ENCODE measurements at places on chromosomes 1 and 21. TPM values are rescaled to one million over a fixed set of nuclear protein-coding genes. Genes with fewer than 3 reads are reported as not detected.

CFAP74 gene
- total RNA-seq, result 4.9 TPM

DNAJC6 gene
- 9.0 TPM for total RNA-seq

CD5L gene
- total RNA-seq, result not detected

CFHR1 gene
- 0.34 TPM for total RNA-seq

RGSL1 gene
- total RNA-seq, result not detected

GNG4 gene
- 10.6 TPM for total RNA-seq

XCL1 gene
- total RNA-seq, result not detected

HES3 gene
- not detected for total RNA-seq

TLCD4 gene
- total RNA-seq, result 12.1 TPM

TMEM269 gene
- 0.34 TPM for total RNA-seq

- H3K27ac ChIP-seq, result no peak overlapping the region
- H3K36me3 ChIP-seq, result no peaks in the 10 kb centered on the region
- H3K27me3 ChIP-seq, result peaks cover 9% of the 10 kb centered on the region
- H3K4me3 ChIP-seq, result no peak overlapping the region
Measured at GRCh38 chr1:56375326-56375804, 204.0 kb downstream of the PLPP3 start.

DNA sequence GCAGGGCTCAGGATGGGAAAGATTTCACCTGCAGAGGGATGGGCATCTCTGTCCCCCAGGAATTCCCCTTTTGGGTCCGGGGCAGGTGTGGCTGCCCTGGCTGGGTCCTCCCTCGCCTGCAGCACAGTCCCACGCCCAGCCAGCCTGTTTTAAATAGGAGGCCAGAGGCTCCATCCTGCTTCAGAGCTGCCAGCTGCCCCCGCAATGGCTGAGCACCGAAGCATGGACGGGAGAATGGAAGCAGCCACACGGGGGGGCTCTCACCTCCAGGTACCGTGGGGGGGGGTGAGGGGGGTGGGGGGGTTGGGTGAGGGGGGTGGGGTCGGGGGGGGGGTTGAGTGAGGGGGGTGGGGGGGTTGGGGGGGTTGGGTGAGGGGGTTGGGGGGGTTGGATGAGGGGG lies 3.6 kb downstream of the SCNN1D start:
- no peaks in the 10 kb centered on the region for H3K27me3 ChIP-seq
- H3K4me3 ChIP-seq, result no peak overlapping the region
- no peaks in the 10 kb centered on the region for H3K36me3 ChIP-seq
- H3K4me1 ChIP-seq, result no peaks in the 10 kb centered on the region
- DNase-seq, result no peak

DNA sequence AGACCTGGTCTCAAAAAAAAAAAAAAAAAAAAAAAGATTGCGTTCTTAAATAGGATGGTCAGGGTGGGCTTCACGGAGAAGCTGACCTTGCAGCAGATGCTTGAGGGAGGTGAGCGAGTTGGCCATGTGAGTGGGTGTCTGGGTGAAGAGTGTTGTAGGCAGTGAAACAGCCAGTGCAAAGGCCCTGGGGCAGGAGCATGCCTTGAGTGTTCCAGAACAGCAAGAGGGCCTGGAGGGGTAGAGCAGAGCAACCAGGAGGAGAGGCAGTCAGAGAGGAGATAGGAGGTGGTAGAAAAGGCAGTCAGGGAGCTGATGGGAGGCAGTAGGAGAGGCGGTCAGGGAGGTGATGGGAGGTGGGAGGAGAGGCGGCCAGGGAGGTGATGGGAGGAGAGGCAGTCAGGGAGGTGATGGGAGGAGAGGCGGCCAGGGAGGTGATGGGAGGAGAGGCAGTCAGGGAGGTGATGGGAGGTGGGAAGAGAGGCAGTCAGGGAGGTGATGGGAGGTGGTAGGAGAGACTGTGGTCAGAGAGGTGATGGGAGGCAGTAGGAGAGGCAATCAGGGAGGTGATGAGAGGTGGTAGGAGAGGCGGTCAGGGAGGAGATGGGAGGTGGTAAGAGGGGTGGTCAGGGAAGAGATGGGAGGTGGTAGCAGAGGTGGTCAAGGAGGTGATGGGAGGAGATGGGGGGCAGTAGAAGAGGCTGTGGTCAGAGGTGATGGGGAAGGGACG lies 20.2 kb upstream of the PADI6 start:
- H3K36me3 ChIP-seq, result no peaks in the 10 kb centered on the region
- DNase-seq, result no peak
- H3K4me1 ChIP-seq, result peaks cover 11% of the 10 kb centered on the region
- H3K27me3 ChIP-seq, result no peaks in the 10 kb centered on the region

- no peaks in the 10 kb centered on the region for H3K27me3 ChIP-seq
- H3K36me3 ChIP-seq, result no peaks in the 10 kb centered on the region
- no peak for DNase-seq
- H3K4me3 ChIP-seq, result no peak overlapping the region
Measured at GRCh38 chr1:4127592-4128140, 227.6 kb upstream of the C1orf174 start.

GRCh38 chr1:50977575-50978143 lies 7.6 kb downstream of the CDKN2C start:
- peaks cover 17% of the 10 kb centered on the region for H3K4me1 ChIP-seq
- H3K36me3 ChIP-seq, result no peaks in the 10 kb centered on the region
- H3K27me3 ChIP-seq, result no peaks in the 10 kb centered on the region
- peak overlapping the region; percentile 65 for H3K4me3 ChIP-seq
- DNase-seq, result no peak
- peak overlapping the region; percentile 50 for H3K27ac ChIP-seq

GRCh38 chr1:147749792-147750191 lies 10.6 kb downstream of the GJA5 start:
- H3K4me3 ChIP-seq, result no peak overlapping the region
- no peaks in the 10 kb centered on the region for H3K36me3 ChIP-seq
- no peak overlapping the region for H3K27ac ChIP-seq
- H3K4me1 ChIP-seq, result no peaks in the 10 kb centered on the region

DNA sequence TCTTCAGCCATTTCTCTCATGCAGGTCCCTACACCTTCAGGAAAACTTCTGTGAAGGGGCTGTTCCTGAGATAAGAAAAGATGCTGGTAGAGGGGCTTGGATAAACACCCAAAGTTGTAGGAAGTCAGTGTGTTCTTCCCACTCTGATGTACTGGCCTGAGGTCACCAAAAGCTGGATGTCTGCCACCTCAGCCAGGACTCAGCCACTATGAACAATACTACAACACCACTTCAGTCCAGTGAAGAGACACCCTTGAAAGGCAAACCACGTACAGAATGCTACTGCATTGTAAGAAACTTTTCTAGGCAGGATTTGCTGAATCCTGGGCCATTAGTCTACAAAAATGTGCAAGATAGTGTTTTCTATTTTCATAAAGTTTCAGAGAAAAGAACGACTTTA lies 2.4 kb downstream of the PTPN14 start:
- H3K27ac ChIP-seq, result no peak overlapping the region
- no peak for DNase-seq
- H3K36me3 ChIP-seq, result no peaks in the 10 kb centered on the region
- no peak overlapping the region for H3K4me3 ChIP-seq
- no peaks in the 10 kb centered on the region for H3K27me3 ChIP-seq

- H3K36me3 ChIP-seq, result no peaks in the 10 kb centered on the region
- no peak overlapping the region for H3K27ac ChIP-seq
- no peak for DNase-seq
- H3K4me1 ChIP-seq, result peaks cover 35% of the 10 kb centered on the region
Measured at GRCh38 chr1:84390226-84390625, 8.1 kb upstream of the DNASE2B start.

- H3K4me1 ChIP-seq, result no peaks in the 10 kb centered on the region
- H3K36me3 ChIP-seq, result no peaks in the 10 kb centered on the region
- DNase-seq, result no peak
Measured at GRCh38 chr1:72846476-72847278, 564.3 kb upstream of the NEGR1 start.

- no peak overlapping the region for H3K4me3 ChIP-seq
- DNase-seq, result no peak
- H3K27me3 ChIP-seq, result no peaks in the 10 kb centered on the region
Measured at GRCh38 chr1:59237900-59238299, 59.0 kb upstream of the FGGY start.

GRCh38 chr1:203360547-203361185 lies 9.7 kb upstream of the FMOD start:
- peaks cover 72% of the 10 kb centered on the region for H3K27me3 ChIP-seq
- DNase-seq, result no peak
- no peaks in the 10 kb centered on the region for H3K4me1 ChIP-seq
- H3K27ac ChIP-seq, result no peak overlapping the region

DNA sequence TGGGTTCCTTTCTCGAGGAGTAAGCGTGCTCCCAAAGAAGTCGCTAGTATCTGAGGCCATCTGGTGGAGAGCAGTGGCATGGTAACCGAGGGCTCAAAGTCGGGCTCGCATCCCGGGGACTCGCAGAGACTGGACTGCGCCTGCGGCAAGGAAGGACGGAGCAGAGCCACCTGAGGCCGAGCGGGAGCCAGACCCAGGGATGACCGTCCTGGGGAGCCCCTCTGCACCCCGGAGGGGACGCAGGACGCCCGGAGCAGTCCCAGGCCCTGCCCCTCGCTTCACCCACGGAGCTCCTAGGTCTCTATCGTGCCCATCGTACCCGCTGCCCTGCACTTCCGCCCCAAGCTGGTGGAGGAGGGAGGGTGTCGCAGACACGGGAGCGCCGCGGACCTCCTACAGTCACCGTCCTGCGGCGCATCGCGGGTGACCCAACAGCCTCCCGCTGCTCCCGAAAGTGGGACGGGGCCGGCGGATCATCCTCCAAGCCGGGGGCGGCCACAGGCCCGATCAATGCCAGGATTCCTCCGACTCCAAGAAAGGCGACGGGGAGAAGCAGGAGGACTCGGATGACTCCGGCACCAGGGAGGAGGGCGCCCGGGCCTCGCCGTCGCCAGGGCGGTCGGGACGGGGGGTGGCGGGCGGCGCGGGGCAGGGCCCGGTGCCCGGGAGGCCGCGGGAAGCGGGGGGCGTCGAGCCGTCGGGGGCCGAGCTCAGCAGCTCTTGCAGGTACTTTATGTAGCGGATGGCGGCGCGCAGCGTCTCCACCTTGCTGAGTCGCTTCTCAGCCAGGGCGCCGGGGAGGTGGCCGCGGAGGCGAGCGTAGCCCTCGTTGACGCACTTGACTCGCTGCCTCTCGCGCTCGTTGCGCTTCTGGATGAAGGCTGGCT lies 2.3 kb upstream of the CACNA1S start:
- H3K4me1 ChIP-seq, result peaks cover 6% of the 10 kb centered on the region
- DNase-seq, result peak; percentile 89
- H3K27me3 ChIP-seq, result no peaks in the 10 kb centered on the region
- no peaks in the 10 kb centered on the region for H3K36me3 ChIP-seq

- DNase-seq, result peak; percentile 57
- H3K36me3 ChIP-seq, result no peaks in the 10 kb centered on the region
- no peak overlapping the region for H3K27ac ChIP-seq
- H3K27me3 ChIP-seq, result no peaks in the 10 kb centered on the region
- peaks cover 56% of the 10 kb centered on the region for H3K4me1 ChIP-seq
- H3K4me3 ChIP-seq, result no peak overlapping the region
Measured at GRCh38 chr1:85611856-85612255, 31.3 kb downstream of the CCN1 start.

GRCh38 chr1:110235834-110236682 lies 25.9 kb downstream of the KCNC4 start:
- H3K36me3 ChIP-seq, result no peaks in the 10 kb centered on the region
- peak overlapping the region; percentile 35 for H3K27ac ChIP-seq
- peak; percentile 39 for DNase-seq
- no peak overlapping the region for H3K4me3 ChIP-seq

DNA sequence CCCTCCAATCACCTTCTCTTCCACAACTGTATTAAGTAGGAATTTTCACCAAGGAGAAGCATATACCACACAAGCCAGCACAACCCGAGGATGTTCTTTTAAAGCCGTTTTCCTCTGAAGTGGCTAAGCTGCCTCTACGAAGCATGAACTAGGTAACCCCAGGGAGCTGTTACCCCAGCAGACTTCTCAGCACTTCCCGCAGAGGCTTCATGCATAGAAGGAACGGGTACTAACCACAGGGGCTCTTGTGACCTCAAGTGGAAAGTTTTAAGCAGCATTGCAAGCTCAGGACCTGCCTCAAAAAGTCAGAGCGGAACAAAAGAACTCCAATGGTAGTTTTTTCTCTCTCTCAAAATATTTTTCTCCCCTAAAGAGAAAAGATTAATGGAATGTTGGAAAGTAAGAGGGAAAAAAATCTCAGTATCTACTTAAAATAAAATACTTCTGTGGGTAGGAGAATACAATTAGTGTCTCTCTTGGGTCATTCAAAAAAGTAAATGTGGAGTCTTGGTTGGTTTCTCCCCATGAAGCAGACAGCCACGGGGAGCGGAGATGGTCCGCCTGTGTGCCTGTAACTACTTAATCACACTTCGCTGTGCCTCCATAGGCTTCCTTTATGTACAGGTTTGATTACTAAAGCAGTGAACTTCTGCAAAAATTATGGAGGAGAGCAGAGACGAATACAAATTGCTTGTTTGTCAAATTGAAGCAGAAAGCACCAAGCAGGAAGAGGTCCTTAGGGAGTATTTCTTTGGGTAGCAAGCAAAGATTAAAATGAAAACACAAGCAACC lies 40.9 kb downstream of the STX6 start:
- no peaks in the 10 kb centered on the region for H3K27me3 ChIP-seq
- no peak for DNase-seq
- H3K4me1 ChIP-seq, result no peaks in the 10 kb centered on the region
- H3K4me3 ChIP-seq, result no peak overlapping the region
- H3K36me3 ChIP-seq, result peaks cover 16% of the 10 kb centered on the region
- H3K27ac ChIP-seq, result no peak overlapping the region

- no peaks in the 10 kb centered on the region for H3K4me1 ChIP-seq
- H3K36me3 ChIP-seq, result peaks cover 8% of the 10 kb centered on the region
- no peak for DNase-seq
- H3K27ac ChIP-seq, result no peak overlapping the region
Measured at GRCh38 chr1:154575147-154575927, 7.8 kb downstream of the CHRNB2 start.

DNA sequence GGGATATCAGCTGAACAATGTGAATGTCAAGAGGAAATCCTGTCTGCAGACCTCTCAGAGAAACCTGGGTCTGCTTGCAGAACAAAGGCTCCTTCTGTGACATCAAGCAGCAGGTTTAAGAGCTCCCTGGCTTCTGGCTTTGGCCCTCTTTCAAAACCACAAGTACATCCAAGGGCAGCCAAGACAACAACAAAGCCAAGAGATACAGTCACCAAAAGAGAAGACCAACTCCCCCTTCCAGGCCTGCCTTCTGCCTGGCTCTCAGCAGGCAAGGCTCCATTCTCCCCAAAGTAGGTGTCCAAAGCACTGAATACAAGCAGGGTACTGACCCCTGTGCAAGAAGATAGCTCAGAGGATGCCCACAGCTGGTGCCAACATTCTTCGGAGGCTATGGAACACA lies 11.5 kb downstream of the BCAR3 start:
- no peaks in the 10 kb centered on the region for H3K36me3 ChIP-seq
- H3K27ac ChIP-seq, result no peak overlapping the region
- peaks cover 84% of the 10 kb centered on the region for H3K4me1 ChIP-seq

DNA sequence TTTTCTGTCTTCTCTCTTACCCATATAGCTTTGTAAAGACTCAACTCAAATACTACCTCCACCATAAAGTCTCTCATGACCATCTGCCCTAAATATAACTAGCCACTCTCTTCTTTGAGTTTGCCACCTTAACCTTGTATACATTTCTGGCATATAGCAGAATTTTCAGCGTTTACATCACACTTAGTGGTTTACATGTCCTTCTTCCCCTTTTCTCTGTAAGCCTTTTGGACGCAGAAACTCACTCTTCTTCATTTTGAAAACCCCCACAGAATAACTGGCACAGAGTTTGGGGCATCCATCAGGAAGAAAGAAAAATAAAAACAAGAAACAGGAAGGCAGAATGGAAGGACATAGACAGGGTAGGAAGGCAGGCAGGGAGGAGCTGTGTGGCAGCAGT lies 131.8 kb upstream of the DUSP10 start:
- DNase-seq, result no peak
- H3K4me1 ChIP-seq, result peaks cover 6% of the 10 kb centered on the region
- no peaks in the 10 kb centered on the region for H3K36me3 ChIP-seq
- H3K27ac ChIP-seq, result no peak overlapping the region
- no peak overlapping the region for H3K4me3 ChIP-seq

GRCh38 chr1:17419626-17420328 lies 19.7 kb downstream of the RCC2 start:
- DNase-seq, result no peak
- no peaks in the 10 kb centered on the region for H3K27me3 ChIP-seq
- H3K4me1 ChIP-seq, result no peaks in the 10 kb centered on the region
- no peak overlapping the region for H3K4me3 ChIP-seq
